ENCODE measurements at places on chromosomes 1 and 21.

DNA sequence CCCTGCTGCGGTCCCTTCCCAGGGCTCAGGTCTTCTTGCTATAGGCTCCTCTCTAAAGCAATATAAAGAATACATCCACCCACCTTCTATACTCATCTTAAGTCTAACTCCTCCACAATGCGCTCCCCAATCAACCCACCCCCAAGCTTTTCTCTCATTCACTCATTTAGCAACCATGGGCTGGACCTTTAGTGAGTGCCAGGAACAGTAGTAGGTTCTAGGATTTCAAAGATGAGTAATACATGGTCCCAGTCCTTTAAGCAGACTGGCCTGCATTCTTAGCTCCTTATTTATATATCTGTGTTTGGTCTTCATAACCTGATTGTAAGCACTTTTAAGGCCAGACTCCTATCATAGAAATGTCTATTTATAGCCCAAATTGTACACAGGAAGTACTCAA, 5.9 kb downstream of the CAMK1G start:
- H3K4me1 ChIP-seq = no peaks in the 10 kb centered on the region
- H3K27me3 ChIP-seq = no peaks in the 10 kb centered on the region
- H3K27ac ChIP-seq = no peak overlapping the region
- H3K36me3 ChIP-seq = no peaks in the 10 kb centered on the region
- H3K4me3 ChIP-seq = no peak overlapping the region

- no peak overlapping the region for H3K4me3 ChIP-seq
- H3K4me1 ChIP-seq = peaks cover 18% of the 10 kb centered on the region
- DNase-seq = no peak
- no peaks in the 10 kb centered on the region for H3K36me3 ChIP-seq
- H3K27ac ChIP-seq = peak overlapping the region; percentile 73
- no peaks in the 10 kb centered on the region for H3K27me3 ChIP-seq
Measured at GRCh38 chr21:42461881-42462877, 33.8 kb downstream of the RSPH1 start.

DNA sequence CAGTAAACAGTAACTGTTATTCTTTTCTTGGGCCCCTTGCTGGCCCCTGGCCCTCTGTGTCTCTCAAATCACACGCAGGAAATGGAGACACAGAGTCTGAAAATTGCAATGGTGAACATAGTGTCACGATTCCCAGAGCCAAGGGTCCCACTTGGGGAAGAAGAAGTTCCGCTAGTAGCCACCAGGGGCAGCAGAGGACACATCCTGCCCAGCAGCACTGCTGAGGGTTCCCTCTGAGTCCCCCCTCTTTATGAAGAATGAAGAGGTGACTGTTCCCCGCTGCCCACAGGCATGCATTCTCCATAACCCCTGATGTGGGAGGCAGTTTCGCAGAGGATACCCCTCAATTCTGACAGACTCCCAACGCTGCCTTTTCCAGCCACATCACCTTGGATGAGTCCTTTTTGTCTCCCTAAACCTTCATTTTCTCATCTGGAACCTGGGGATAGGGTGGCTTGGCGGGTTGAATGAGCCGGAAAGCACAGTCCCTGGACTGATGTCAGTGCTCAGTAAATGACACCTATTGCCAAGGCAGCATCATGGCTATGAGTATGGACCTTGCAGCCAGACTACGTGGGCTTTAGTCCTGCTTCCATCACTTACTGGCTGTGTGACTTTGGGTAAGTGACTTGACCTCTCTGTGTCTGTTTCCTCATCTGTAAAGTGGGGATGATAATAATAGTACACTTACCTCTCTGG, 238.0 kb upstream of the TMEM51 start:
- H3K27ac ChIP-seq = no peak overlapping the region
- H3K36me3 ChIP-seq = no peaks in the 10 kb centered on the region

- no peaks in the 10 kb centered on the region for H3K27me3 ChIP-seq
- no peak overlapping the region for H3K4me3 ChIP-seq
- no peaks in the 10 kb centered on the region for H3K4me1 ChIP-seq
- DNase-seq = no peak
- no peaks in the 10 kb centered on the region for H3K36me3 ChIP-seq
- no peak overlapping the region for H3K27ac ChIP-seq
Measured at GRCh38 chr1:174040387-174040786, 18.2 kb upstream of the RC3H1 start.

GRCh38 chr1:19317126-19317910, 5.2 kb downstream of the SLC66A1 start:
- no peaks in the 10 kb centered on the region for H3K27me3 ChIP-seq
- no peaks in the 10 kb centered on the region for H3K36me3 ChIP-seq
- H3K27ac ChIP-seq = no peak overlapping the region
- peaks cover 11% of the 10 kb centered on the region for H3K4me1 ChIP-seq

DNA sequence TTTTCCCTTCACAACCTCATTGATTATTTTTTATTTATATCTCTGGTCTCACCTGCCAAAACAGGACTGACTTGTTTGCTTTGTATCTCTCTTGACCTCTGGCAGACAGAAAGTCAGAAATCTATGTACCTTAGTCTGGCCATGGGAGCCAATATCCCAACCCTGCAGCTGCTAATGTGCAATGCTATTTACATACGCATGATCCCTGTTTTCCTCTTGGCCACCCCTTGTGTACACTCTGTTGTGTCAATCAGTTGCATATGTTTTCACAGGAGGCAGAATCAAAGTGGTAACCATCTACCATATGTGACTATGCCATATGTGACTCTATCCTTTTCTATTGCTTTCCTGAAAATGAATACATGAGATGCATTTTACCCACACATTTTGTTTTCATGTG, 688.8 kb downstream of the PLA2G4A start:
- DNase-seq = no peak
- H3K27me3 ChIP-seq = no peaks in the 10 kb centered on the region
- no peaks in the 10 kb centered on the region for H3K36me3 ChIP-seq
- no peak overlapping the region for H3K4me3 ChIP-seq

DNA sequence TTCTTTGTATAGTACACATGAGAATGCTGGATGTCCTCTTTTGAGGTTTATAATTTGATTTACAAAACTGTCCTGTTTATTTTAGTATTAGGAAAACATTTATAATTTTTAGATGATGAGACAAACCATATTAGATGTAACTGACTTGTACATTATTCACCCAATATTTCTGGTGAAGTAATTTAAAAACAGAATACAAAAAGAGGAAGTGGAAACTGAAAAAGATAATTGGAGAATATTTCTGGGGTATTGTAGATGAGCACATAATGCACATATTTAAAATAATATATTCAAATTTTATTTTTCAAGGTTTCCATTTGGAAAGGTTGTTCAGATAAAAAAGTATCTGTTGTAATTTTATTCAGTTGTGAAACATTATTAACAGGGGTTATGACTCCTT, 40.7 kb downstream of the XPR1 start:
- H3K4me3 ChIP-seq = no peak overlapping the region
- DNase-seq = no peak
- H3K36me3 ChIP-seq = peaks cover 4% of the 10 kb centered on the region

DNA sequence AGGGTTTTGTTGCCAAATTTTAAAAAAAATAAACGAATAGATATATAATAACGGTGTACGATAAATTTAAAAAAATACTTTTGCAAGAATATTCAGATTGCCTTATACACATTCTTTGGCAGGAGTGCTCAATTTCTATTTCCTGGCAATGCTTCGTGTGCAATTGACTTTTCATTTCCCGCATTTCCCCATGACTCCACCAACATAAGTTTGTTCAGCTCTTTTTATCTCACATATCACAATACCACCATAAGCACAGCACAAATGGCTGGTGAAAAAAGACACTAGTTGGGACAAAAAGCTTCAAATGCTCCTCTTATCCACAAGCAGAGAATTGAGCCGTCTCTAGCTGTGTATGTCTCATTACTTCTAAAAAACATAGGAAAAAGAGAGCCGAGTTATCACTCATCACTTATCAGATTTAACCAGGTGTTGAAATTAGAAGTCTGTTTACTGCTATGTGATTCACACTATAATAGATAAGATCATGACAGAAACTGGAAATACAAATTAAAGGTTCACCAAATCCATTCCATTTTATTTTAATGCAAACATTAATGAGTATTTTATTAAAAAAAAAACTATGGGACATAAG, 28.9 kb upstream of the RGS1 start:
- H3K4me3 ChIP-seq = no peak overlapping the region
- no peak for DNase-seq
- no peaks in the 10 kb centered on the region for H3K36me3 ChIP-seq
- no peaks in the 10 kb centered on the region for H3K27me3 ChIP-seq

DNA sequence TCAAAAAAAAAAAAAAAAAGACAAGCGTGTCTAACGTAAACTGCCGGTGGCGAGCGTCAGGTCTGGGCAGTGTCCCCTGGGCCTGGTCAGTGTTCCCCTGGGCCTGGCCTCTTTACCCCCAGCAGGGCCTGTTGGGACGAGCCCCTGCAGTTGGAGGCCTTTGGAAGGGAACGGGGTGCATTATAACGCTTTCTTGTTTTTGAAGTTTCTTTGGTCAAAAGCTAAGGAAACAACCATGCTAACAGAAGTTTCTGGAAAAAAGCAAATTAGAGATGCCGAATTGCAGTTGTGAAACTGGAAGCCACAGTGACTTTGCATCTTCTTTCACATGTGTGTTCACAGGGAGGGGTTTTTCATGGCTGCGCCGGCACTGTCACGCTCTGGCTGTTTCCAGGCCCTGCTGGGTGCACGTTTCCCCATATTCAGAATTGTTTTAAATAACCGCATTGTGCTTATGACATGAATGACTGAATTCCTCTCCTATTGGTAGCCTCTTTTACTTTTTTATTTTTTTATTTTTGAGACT, 16.0 kb downstream of the RRP1 start:
- H3K4me3 ChIP-seq = no peak overlapping the region
- no peaks in the 10 kb centered on the region for H3K4me1 ChIP-seq
- no peaks in the 10 kb centered on the region for H3K36me3 ChIP-seq
- no peak overlapping the region for H3K27ac ChIP-seq
- H3K27me3 ChIP-seq = no peaks in the 10 kb centered on the region

GRCh38 chr21:24272521-24272938, 1334.8 kb downstream of the MRPL39 start:
- no peaks in the 10 kb centered on the region for H3K36me3 ChIP-seq
- no peaks in the 10 kb centered on the region for H3K27me3 ChIP-seq
- H3K4me3 ChIP-seq = no peak overlapping the region
- H3K4me1 ChIP-seq = no peaks in the 10 kb centered on the region
- DNase-seq = no peak

DNA sequence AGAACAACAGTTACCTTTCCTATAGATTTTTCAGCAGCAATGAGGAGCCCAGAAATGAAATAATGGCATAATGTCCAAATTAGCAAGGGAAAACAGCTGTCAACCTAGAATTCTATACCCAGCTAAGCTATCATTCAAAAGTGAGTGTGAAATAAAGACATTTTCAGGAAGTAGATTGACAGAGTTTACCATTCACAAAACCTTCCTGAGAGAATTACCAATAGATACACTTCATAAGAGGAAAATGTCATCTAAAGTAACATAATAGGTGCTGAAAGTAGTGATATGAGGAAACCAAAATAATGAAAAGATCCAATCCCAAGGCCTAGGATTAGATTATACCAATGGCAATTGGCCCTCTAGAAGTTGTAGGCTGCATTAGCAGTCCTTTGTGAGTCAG, 34.6 kb downstream of the OBSCN start:
- no peaks in the 10 kb centered on the region for H3K27me3 ChIP-seq
- H3K27ac ChIP-seq = no peak overlapping the region
- H3K36me3 ChIP-seq = peaks cover 23% of the 10 kb centered on the region
- no peak for DNase-seq

DNA sequence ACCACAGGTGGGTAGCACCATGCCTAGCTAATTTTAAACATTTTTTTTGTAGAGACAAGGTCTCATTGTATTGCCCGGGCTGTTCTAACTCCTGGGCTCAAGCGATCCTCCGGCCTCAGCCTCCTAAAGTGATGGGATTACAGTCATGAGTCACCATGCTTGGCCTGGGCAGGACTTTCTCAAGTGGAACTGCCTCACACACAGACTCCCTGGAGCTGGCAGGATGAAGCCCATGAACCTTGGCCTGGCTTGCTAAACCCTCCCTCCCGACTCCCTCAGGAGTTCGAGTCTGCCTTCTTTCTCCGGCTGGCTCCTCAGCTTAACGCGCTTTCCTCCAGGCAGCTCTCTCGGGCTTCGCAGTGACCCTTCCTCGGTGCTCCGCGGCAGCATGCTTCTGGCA, 7.7 kb upstream of the ECE1 start:
- H3K27ac ChIP-seq = no peak overlapping the region
- H3K27me3 ChIP-seq = no peaks in the 10 kb centered on the region
- peaks cover 59% of the 10 kb centered on the region for H3K4me1 ChIP-seq
- no peaks in the 10 kb centered on the region for H3K36me3 ChIP-seq

DNA sequence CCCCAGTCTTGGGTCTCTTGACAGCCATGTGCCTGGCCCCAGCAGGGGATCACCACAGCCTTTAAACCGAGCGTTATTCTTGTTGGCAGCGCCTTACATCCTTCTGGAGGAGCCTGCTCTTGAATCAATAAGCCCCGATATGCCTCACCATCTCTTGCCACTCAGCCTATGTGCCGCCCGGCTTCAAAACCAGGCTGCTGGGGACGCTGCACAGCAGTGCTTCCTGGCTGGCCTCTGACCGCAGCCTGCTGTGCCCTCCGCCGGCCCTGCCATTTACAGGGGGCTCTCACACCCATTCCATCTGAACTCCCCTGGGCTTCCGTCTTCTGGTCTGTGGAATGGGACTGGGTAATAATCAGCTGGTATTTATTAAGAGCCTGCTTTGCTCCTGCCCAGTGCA, 3.0 kb upstream of the PEX10 start:
- peak overlapping the region; percentile 95 for H3K27ac ChIP-seq
- DNase-seq = no peak
- H3K4me3 ChIP-seq = peak overlapping the region; percentile 69
- H3K4me1 ChIP-seq = peaks cover 37% of the 10 kb centered on the region
- H3K27me3 ChIP-seq = no peaks in the 10 kb centered on the region
- no peaks in the 10 kb centered on the region for H3K36me3 ChIP-seq

DNA sequence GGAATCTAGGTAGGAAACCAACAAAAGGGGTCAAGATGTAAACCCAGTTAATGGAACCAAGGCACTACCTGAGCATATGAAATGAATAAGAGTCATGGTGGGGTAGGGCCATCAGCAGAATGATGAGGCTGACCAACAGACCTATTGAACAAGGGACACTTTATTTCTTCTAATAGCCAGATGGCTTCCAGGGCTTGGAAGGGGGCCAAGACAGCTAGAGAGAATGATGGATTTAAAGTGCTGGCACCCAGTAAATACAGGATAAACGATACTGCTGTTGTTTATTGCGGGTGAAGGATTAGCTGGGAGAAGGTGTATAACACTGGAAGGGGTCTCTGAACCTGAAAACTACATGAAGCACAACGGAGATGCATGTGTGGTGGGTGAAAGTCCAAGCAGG, 15.6 kb downstream of the DDAH1 start:
- DNase-seq = no peak
- H3K4me3 ChIP-seq = no peak overlapping the region
- H3K36me3 ChIP-seq = no peaks in the 10 kb centered on the region
- no peak overlapping the region for H3K27ac ChIP-seq
- H3K4me1 ChIP-seq = no peaks in the 10 kb centered on the region

All from naive thymus-derived CD4-positive, alpha-beta T cell (primary cell).